ENCODE measurements at places on chromosomes 3 and 15.
A peak's percentile ranks its signal among the peaks of the same experiment; 100 is the strongest.

GRCh38 chr3:160061525-160061924, 72.9 kb downstream of the IL12A start:
- DNase-seq = no peak

DNA sequence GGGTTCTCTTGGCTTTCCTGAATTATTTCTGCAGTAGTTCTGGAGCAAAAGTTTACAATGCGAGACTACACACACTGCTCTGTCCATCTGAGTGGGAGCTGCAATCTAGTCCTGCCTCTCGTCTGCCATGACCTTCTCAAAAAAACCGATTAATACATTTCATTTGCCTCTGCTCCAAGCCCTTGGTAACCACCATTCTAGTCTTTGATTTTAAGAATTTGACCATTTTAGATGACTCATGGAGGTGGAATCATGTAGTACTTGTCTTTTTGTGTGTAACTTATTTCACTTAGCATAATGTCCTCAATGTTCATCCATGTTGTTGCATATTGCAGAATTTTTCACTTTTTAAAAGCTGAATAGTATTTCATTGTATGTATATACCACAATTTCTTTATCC, 356.9 kb downstream of the SV2B start:
- no peak for DNase-seq

DNA sequence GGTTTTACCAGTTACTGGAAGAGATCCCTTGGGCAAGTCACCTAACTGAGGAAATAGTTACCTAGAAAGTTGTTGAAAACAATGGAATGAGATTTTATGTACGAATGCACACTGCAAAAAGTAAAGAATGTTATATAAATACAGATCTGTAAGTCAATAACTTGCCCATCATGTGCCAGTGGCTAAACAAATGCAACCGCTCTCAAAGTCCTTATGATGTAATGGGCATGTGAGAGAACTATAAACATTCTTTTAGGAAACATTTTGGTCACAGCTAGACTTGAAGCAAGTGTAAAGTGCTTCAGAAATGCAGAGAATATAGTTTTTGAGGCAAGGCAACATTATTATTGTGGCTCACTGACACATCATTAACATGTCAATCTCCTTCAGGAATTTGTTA, 1044.5 kb downstream of the TUSC7 start:
- DNase-seq = no peak

GRCh38 chr15:85614059-85614458, 180.7 kb downstream of the KLHL25 start:
- DNase-seq = no peak

DNA sequence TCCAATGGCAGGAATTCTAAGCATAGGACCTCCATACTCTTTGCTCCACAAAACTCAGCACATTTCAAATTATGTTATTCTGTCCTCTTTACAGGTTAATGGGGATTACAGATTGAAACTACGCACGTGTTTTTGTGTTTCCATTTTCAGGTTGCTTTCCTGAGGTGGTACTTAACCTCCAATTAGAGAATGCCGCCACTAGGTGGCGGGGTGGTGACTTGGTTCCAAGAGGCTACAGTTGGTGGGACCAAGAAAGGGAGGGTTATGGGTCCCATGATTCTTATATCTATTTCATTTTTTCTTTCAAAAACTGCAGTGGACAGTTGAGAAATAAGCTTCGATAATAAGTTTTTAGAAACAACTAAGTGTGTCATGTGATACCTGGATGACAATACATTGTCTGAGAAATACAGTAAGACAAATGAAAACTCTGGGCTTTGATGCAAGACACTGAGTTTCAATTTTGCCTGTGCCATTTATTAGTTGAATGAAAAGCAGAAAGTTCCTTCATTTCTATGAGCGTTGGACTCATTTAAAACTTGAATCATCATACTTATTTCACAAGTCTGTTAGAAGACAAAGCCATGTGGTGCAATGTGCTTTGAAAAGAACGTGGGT, 539.0 kb downstream of the FGF12 start:
- DNase-seq = peak; percentile 85

DNA sequence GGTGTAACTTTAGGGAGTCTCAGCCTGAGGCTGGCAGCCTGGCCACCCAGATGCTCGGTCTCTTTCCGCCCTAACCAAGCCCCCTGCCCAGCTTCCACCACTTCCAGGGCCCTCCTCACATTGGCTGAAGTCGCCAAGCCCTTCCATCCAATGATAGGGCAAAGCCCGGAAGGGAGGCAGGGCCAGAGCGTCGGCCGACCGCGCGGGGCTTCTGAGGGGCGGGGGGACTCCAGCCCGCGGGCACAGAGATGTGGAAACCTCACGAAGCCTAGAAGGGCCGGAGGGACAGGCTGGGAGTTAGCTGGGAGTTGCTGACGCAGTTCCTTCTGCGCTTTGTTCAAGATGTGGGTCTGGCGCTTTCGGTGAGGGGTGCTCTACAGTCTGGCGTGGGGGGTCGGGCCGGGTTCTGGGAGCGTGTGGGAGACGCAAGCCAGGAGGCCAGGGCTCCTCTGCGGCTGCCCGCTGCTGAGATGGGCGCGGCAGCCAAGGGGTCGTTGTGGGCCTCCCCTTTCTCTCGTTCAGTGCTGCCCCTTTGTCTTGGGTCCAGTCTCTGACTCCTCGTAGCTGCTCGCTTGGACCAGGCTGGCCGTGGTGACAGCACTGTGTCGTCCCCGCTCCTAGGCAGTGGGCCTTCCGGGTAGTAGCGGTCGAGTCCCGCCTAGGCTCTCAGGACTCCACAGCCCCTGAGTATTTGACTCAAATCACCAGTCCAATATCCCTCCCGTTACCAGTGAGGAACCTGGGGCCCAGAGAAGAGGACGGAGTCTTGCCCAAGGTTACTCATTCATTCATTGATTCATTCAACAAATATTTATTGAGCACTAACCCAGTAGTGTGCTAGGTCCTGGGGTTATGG, at the start of gene ZNF660:
TSS of gene ZNF660 (plus strand) at position 319 of the 856 bp plus-strand sequence. CDS start 9,230 bp downstream, outside the sequence.
- DNase-seq = peak; percentile 97

- no peak for DNase-seq
These were observed 60.9 kb downstream of the HES1 start for GRCh38 chr3:194196876-194197275.

- no peak for DNase-seq
These were observed 76.3 kb downstream of the SMAD6 start for GRCh38 chr15:66778314-66778665.

GRCh38 chr15:79973456-79974195, 2.6 kb upstream of the BCL2A1 start:
- no peak for DNase-seq

DNA sequence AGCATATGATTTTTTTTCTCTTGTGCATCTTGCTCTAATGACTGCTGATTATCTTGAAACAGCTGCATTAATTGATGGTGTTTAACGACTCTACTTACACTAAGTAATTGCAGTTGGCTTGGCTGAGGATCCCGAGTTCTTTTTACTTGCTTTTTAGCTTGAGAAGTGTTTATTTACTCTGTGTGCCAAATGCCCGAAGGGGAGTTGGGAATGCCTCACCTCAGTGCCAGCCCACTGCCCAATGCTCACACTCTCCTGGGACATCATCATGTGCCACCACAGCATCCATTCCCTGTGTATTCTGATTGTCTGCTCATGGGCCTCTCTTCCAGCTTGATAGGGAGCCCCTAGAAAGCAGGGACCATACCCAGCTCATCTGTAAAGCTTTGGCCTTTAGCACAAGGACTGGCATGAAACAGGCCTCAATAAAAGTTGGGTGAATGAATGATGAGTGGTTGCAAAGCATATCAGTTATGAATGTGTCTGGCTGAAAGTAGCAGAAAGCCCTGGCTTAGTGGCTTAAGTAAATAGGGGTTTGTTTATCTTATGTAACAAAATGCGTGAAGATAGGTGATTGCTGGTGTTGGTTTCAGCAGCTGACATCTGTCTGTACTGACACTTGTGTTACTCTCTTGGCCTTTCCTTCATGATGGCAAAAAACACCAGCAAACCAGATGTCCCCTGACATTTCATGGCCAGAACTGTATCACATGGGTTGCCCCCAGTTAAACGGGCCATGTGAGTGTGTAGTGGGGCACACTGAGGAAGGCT, 8.1 kb downstream of the PXYLP1 start:
- DNase-seq = no peak

- peak; percentile 30 for DNase-seq
These were observed 23.4 kb downstream of the ARMC8 start for GRCh38 chr3:138210528-138210927.

DNA sequence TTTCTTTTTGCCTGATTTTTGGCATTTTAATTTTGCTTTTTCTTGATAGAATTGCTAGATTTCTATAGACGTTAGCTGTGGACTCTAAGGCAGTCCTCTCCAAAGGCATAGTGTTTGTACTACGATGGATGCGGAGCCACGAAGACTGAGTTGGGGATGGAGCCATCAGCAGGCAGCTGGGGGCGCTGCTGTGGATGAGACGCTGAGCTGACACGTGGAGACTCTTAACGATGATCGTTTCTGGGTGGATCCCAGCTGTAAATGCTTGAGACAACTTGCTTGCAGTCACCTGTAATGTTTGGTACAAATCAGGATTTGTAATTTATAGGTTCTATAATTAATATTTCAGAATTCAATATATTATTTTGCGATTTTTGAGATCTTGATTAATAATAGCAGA, 13.3 kb upstream of the PPP1R2 start:
- DNase-seq = peak; percentile 77

DNA sequence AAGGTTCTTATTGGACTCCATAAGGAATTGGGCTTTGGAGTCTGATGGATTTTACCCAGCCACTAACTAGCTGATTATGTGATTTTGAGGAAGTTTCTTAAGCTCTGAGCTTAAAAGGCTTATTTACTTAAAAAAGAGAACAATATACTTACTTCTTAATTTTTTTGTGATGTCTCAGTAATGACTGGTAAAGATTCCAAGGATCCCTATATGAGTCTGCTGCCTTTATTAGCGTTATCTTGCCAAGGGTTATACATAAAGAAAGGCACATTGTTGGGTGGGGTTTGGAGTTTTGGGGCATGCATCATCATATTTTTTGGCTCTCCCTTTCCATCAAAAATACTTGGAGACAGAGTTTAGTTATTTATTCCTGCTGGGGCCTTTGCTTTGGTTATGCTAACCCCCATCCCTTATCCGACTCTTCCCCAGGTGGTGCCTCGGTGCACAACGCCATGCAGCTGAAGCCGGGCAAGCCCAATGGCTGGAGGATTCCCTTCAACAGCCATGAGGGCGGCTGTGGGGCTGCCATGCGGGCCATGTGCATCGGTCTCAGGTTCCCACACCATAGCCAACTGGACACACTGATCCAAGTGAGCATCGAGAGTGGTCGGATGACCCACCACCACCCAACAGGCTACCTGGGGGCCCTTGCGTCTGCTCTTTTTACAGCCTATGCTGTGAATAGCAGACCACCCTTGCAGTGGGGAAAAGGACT, 6.7 kb downstream of the ADPRH start:
- DNase-seq = no peak

GRCh38 chr3:27356976-27357375, 12.2 kb downstream of the NEK10 start:
- DNase-seq = no peak

GRCh38 chr3:4425055-4425454, 42.0 kb downstream of the SUMF1 start:
- DNase-seq = no peak

DNA sequence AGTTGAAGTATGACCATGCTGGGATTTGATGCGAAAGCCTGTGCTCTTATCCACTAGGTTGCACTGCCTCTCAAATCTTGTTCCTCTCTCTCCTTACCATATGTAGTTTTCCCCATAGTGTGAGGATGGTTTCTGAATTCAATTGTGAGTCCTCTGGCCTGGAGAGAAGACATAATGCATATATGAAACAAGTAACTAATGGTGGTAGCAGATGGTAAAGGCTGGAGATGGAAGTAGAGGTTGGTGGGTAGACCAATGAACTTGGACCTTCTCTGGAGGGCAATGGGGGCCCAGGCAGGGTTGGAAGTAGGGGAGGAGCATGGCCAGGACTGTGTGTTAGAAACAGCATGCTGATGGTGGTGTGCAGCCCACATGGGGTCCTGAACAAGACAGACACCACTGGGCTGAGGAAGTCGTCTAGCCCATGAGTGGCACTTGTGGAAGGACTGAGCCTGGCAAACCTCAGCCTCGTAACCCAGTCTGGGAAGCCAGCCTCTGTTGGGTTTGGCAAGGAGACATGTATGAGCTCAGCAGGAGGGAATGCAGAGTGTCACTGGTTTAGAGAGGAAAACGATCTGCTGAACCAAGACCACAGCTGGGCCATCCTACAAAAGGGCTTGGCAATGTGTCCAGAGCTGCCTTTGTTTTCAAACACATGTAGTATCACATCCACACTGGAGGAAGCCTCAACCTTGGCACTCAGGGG, 18.5 kb upstream of the LMCD1 start:
- no peak for DNase-seq

DNA sequence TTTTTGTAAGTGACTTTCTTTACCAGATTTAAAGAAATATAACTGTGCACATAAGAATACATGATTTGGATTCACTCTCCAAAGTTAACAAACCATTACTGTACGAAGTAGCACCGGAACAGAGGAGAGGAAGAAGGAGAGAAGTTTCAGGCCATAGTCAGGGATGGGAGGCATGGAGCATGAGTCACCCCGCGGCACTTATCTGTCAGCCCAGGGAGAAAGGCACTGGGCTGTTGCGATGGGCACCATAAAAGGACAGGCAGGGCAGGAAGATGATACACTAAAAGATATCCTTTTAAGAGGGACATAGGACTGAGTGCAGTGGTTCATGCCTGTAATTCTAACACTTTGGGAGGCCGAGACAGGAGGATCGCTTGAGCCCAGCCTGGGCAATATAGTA, 37.0 kb downstream of the TTC23 start:
- DNase-seq = no peak

DNA sequence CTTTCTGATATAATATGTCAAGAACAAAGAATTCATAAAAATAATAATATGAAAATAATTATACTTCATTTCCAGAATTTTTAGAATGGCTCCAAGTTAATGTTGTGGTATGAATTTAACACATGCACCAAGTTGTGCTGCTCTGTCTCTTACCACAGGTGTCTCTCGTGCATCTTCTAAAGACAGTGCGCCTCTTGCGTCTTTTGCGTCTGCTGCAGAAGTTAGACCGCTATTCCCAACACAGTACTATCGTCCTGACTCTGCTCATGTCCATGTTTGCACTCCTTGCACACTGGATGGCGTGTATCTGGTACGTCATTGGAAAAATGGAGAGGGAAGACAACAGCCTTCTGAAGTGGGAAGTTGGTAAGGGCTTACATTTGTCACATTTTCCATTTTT, 246.6 kb downstream of the KCNH8 start:
- no peak for DNase-seq

GRCh38 chr15:45205192-45205591, 17.4 kb upstream of the SHF start:
- peak; percentile 90 for DNase-seq

DNA sequence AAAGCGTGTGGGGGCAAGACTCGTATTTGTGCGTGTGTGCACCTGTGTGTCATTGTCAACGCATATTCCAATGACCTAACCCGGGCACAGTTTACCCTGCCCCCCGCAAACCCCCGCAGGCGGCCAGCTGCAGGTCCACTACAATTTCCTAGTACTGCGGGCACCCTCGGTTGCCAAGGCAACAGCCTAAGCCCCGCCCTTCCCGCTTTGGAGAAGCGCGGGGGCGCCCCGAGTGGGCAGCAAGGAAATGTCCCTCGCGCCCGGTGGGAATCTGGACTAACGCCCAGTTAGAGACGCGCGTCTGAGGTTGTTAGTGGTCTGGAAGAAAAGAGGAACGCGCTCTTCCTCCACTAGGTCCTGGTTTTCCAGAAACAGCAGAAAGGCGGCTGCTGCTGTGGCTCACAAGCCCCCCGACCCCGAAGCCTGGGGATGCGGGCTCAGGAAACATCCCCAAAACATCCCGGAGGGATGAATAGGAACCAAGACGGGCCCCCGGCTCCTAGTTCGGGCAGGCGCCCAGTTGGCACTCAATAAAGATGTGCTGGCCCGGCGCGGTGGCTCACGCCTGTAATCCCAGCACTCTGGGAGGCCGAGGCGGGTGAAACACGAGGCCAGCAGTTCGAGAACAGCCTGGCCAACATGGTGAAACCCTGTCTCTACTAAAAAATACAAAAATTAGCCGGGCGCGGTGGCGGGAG, 1.1 kb downstream of the ABHD14A start:
- DNase-seq = peak; percentile 78

Data from GM23338 (cell line).